Stimulated activated CD4-positive, alpha-beta T cell treated with anti-CD3 and anti-CD28 coated beads, TNF-alpha, amount 100 ng/mL, for 1 hour (primary cell): ENCODE measurements at places on chromosomes 2 and 18.

DNA sequence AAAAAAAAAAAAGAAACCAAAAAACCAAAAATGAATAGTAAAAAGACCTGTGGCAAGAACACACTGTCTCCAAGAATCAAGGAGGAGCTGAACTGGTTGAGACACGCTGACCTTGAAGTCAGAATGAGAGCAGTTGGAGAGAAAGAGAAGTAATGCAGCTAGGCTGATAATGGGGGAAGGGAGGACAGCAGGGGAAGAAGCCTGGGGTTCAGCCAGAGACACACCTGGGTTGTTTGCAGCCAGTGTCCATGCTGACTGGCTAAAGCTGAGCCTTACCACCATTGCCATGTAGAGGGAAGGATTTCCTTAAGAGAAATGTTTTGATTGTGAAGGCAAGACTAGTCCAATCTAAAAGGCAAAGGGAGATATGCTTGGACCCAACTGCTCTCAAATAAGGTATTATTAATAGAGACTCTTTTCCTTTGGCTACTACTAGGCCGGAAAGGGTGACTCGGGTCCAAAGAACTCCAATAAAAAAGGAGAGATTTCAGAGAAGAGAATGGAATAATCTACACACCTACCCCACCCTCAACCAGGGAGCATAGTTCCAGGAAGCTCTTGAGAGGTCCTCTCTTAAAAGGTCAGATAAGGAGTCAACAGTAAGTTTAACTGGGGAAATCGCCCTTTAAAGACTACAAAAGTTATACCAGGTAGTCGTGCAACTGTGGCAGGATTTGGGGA lies 25.2 kb upstream of the REL start:
- no peak for DNase-seq

DNA sequence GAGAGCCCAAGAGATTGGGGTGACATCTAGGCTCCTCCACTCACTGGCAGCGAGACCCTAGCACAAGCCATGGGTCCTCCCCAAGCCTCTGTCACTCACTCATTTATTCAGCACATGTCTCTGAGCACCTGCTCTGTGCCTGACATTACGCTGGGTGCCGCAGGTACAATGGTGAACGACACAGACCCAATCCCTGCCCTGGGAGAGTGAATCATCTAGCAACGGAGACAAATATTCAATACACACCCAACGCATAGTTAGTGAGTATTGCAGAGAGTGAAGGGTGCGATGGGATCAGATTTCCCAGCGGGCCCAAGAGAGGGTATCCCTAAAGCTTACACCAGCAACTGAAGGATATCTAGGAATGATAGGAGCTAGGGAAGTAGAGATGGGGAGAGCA lies 45.5 kb downstream of the ZFP36L2 start:
- no peak for DNase-seq

GRCh38 chr18:46295416-46295815 lies 191.2 kb downstream of the HAUS1 start:
- no peak for DNase-seq

GRCh38 chr2:173830170-173830569 lies 135.0 kb downstream of the SP3 start:
- no peak for DNase-seq

- no peak for DNase-seq
These were observed 998.0 kb upstream of the FANCL start for GRCh38 chr2:59239146-59239545.

DNA sequence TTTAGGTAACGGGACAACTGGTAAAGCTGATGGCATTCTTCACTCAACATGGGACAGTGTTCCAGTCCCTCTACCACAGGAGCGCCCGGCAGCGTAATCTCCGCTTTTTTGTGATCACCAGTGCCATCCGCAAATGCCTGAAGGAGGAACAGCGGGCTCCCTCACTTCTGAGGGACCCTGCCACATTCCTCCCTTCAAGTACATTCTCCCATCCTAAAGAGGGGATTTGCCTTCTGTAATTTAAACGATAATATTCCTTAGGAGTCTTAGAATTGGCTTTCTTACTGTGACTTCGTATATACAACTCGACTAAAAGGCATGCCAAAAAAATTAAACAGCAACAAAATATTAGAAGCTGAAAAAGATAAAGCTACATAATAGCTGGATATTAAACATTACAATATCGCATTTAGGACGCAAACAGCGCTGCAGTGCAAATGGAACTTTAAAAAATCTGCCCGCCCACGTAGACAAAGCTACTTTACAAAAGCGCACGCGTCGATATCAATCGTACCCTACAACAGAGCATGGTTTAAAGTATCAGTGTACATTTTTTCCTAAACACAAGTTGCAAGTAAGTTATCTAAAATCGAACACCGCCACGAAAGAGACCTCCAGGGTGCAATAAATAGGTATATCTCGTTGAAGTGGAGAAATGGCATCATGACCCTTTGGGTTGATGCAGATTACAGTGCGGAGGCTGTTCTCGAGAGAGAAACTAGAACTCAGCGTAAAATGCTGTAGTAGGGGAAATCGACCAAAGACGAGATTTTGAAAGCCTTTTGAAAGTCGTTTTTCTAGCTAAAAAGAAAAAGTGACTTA lies 2.3 kb upstream of the VSNL1 start:
- no peak for DNase-seq
